ENCODE measurements at places on chromosomes 16 and 17. TPM values are rescaled to one million over a fixed set of nuclear protein-coding genes. Genes with fewer than 3 reads are reported as not detected.

DNA sequence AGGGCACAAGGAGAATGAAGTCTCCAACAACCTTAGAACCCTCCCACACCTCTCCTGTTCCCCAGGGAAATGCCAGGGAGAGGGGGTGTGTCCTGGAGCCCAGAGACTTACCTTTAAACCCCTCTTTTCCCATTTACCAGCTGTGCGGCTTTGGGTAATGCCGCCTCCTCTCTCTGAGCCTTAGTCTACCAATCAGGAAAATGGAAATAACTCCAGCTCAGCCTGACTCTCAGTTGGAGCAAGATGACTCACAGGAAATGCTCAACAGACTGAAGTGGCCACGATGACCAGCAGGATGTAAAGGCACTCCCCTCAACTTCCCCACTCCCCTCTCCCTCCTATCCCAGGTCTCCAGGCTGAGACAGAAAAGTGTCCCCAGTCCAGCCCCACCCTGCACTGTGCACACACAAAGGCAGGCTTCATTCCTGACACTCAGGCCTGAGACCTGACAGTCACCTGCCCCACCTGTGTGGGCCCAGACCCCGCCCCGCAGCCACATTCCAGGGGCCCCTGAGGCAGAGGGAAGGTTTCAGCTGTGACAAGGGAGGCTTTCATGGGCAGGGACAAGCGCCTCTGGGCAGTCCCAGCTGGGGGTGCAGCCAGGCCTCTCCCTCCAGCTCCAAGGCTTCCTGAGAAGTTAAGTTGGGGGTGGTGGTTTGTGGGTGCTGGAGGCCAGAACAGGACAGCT lies 3.0 kb upstream of the KRT15 start:
- peak; percentile 88 for DNase-seq

- no peak for DNase-seq
Measured at GRCh38 chr17:66576473-66576872, 258.4 kb upstream of the CACNG5 start.

GRCh38 chr17:2634361-2634960 lies 41.0 kb downstream of the PAFAH1B1 start:
- peak; percentile 59 for DNase-seq

- DNase-seq, result no peak
Measured at GRCh38 chr17:80961541-80962330, 29.9 kb upstream of the CHMP6 start.

DNA sequence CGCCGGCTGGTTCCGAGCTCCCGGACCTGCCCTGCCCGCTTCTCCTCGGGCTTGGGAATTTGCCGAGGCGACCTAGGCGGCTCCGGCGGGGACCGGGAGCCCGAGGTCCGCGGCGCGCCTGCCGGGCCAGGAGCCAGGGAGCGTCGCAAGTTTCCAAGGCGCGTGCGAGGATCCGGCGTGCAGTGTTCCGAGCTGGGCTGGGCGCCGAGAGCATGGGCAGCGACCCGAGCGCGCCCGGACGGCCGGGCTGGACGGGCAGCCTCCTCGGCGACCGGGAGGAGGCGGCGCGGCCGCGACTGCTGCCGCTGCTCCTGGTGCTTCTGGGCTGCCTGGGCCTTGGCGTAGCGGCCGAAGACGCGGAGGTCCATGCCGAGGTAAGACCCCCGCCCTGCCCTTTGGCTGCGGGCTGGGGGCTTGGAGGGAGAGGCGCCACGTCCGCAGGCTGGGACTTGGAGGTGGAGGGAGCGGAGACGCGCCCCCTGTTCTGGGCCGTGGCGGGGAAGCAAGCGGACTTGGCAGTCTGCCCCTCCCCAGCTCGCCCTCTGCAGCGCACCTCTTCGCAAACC lies 668 bp downstream of the MMP15 start:
- no peak for DNase-seq

- no peak for DNase-seq
Measured at GRCh38 chr16:51638339-51639135, 487.5 kb upstream of the SALL1 start.

DNA sequence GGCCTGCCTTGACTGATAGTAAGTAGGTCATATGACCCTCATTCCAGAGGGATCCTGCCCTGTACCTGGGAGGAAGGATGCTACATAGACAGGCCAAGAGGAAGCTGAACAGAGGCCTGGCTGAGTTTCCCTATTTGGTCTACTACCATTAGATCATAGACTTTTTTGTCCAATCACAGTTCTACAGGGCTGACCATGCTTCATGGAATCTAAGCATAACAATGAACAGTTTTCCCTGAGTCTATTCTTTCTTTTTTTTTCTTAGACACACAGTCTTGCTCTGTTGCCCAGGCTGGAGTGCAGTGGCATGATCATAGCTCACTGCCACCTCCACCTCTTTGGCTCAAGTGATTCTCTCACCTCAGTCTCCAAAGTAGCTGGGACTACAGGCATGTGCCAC lies 3.9 kb downstream of the GPR179 start:
- no peak for DNase-seq

GRCh38 chr16:69495821-69496220 lies 69.9 kb upstream of the NFAT5 start:
- no peak for DNase-seq

GRCh38 chr16:35298460-35299243 lies 1839.2 kb downstream of the TP53TG3F start:
- no peak for DNase-seq

DNA sequence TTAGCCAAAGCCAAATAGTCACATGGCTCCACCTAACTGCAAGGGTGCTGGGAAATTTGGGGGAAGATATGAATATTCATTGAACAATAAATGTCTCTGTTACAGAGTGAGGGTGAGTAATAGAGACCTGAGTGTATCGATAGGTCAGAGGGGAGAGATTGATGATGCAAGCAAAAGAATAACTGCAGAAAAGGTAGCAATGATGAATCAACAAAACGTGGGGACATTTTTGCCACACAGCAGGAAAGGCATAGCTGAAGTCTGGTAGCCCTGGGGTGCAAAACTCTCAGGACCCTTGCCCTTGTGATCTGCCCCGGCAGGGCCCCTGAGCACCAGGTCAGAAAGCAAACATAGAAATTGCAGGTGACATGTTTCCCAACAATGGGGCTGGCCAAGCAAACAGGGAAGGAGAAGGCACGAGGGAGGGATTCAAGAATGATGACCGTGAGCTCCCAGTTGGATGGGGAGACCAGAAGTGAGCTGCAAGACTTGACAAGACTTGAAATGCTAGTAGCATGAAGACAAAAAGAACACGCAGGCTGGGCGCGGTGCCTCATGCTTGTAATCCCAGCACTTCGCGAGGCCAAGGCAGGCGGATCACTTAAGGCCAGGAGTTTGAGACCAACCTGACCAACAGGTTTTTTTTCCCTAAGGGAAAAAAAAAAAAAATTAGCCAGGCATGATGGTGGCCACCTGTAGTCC lies 12.7 kb upstream of the HERPUD1 start:
- DNase-seq, result no peak

GRCh38 chr16:24234737-24235136 lies 21.4 kb upstream of the CACNG3 start:
- DNase-seq, result no peak

GRCh38 chr17:79572136-79572925 lies 38.5 kb downstream of the RBFOX3 start:
- DNase-seq, result no peak

GRCh38 chr16:73020409-73020884 lies 27.5 kb downstream of the ZFHX3 start:
- peak; percentile 66 for DNase-seq

GRCh38 chr16:15690296-15690695 lies 40.3 kb downstream of the NDE1 start:
- DNase-seq, result no peak

GRCh38 chr16:50403491-50403890 lies 34.7 kb upstream of the BRD7 start:
- DNase-seq, result no peak

GRCh38 chr16:59697761-59698160 lies 963.6 kb upstream of the GOT2 start:
- no peak for DNase-seq

GRCh38 chr17:46935658-46936266 lies 12.8 kb downstream of the GOSR2 start:
- DNase-seq, result no peak

GRCh38 chr17:17987187-17987896 lies 14.7 kb downstream of the DRC3 start:
- no peak for DNase-seq

The BRIP1 gene
- total RNA-seq, result 11.3 TPM

The CACNG1 gene
- total RNA-seq, result not detected

The CMTM4 gene
- 23.4 TPM for total RNA-seq

The RNU2-1 gene
- total RNA-seq, result not detected
